ENCODE measurements at places on chromosomes 12 and 14.

DNA sequence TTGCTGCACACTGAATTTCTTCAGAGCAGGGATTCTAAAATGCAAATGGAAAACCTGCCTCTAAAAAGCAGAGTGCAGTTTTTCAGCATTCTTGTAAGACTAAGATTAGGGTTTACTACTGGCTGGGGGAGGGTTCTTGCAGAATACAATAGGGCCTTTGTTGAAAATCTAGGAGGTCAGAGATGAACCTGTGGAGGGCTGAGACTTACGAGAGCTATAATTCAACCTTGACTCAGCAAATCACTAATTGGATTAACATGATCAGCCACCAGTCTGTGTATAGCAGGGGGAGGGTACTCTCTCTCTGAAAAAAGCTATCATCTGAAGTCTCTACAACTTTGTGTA, 92.6 kb upstream of the HIF1A start:
- no peak for DNase-seq

DNA sequence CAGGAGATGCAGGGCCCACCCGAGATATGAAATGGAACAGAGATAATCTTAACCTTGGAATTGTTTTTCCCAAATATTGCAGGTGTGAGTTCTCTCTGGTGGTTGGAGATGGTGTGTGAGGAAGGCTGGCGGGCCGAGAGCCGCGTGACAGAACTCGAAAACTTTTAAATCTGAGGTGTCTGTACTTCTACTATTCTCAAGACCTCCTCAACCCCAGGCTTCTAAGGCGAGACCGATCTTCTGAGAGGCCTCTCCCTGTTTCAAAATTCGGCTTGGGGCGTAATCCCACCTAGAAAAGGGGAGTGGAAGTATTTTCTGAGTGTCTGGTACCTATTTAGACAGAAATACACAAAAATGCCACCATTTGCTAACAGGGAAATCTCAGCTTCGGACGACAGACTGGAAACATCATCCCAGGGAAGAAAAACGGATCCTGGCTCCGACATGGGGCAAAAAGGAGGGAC, 611 bp downstream of the SARNP start:
- DNase-seq, result no peak

- DNase-seq, result no peak
Observed at GRCh38 chr14:81517798-81518398, 15.8 kb downstream of the SEL1L start.

- no peak for DNase-seq
Observed at GRCh38 chr14:103453791-103454190, 68.6 kb downstream of the MARK3 start.

GRCh38 chr12:108589028-108589839, 8.7 kb downstream of the TMEM119 start:
- DNase-seq, result no peak

- DNase-seq, result no peak
Observed at GRCh38 chr12:120687578-120688289, 785 bp downstream of the MLEC start.

- DNase-seq, result no peak
Observed at GRCh38 chr12:116037941-116038837, 239.3 kb downstream of the MED13L start.

- no peak for DNase-seq
Observed at GRCh38 chr14:22849212-22849819, 12.9 kb downstream of the MMP14 start.

GRCh38 chr12:24489939-24490338, 459.0 kb downstream of the BCAT1 start:
- DNase-seq, result no peak

- no peak for DNase-seq
Observed at GRCh38 chr12:121858662-121859572, at the start of gene HPD. Gene HPD (minus strand): TSS chr12:121858859. CDS start chr12:121858823, 36 bp downstream.

DNA sequence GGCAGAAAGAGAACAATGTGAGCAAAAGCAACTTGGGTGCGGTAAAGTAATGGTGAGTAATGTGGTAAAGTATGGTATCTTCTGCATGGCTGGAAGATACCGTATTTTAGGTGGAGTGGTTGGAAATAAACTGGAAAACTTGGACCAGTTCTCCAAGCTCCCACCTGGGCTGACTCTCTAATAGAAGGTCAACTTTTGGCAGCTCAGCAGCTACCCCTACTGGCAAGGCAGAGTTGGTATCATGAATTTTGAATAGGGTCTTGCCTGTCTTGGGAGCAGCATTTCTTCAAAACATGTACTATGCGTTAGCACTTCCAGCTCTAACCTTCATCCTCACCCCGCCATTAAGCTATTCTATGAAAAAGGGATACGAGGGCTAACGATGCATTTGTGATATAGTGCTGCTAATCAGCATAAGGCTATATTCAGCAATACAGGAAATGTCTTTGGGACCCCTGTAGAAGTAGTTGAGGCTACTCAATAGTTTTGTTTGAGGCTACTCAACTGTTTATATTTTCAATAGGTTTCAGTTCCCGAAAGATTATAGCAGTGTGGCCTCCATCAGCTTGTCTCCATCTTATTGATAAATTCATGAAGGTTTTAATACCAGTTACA, 276.3 kb upstream of the FAR2 start:
- DNase-seq, result no peak

GRCh38 chr14:81122326-81122725, 98.4 kb downstream of the GTF2A1 start:
- no peak for DNase-seq

DNA sequence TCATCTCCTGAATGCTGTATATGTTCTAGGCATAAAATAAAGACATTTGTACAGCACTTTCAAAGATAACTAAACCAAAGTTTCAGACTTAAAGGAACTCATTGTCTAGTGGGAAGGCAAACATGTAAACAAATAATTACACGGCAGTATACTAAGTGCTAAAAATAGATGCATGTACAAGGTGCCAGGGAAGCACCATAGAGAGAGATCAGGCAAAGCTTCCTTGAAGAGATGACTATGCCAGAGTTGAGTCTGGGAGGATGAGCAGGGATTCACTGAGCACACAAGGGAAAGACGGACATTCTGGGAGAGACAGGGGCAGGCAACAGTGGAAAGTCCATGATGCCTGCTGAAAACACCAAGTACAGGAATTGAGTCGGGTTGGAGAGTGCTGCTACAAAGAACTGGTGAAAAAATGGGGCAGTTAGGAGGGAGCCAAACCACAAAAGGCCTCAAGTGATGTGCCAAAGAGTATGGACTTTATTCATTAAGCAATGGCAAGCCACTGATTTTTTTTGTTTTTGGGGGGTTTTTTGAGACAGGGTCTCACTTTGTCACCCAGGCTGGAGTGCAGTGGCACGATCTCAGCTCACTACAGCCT, 26.8 kb downstream of the ANKS1B start:
- no peak for DNase-seq

DNA sequence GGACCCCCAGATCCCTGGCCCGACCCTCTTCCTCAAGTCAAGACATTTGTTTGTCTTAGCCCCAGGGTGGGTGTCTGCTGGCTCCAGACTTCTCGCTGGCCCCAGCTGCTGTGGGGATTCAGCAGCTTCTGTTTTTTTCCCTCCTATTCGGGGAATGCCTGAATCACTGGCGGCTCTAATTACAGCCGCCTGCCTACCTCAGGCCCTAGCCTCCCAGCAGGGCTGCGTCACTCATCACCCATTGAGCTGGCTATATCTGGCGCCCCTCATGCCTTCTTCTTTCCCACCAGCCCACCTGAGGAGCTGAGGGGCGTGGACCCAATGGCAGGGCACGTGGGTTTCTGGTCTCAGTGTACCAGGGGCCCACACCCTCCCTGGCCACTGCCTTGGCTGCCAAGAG, 10.1 kb downstream of the KRT80 start:
- DNase-seq, result no peak

DNA sequence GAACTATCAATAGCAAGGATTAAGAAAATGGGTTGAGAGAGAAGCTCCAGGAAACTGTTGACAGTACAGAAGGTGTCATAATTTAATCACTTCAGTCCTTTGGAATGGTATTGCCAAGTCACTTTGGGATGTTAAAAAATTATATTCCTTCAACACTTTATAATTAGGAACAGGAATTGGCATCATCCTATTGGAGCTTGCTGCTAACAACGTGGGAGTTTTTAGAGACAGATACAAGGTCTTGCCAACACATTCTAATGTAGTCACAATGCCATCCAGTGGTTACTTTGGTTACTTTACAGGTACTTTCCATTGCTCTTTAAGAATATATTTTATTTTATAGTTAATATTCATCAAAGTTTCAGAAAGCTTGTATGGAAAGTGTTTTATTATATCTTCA, 310.1 kb downstream of the SYT1 start:
- no peak for DNase-seq

GRCh38 chr14:22900081-22900799, 17.2 kb downstream of the REM2 start:
- DNase-seq, result no peak

GRCh38 chr12:111440631-111441030, 34.9 kb downstream of the SH2B3 start:
- DNase-seq, result no peak

DNA sequence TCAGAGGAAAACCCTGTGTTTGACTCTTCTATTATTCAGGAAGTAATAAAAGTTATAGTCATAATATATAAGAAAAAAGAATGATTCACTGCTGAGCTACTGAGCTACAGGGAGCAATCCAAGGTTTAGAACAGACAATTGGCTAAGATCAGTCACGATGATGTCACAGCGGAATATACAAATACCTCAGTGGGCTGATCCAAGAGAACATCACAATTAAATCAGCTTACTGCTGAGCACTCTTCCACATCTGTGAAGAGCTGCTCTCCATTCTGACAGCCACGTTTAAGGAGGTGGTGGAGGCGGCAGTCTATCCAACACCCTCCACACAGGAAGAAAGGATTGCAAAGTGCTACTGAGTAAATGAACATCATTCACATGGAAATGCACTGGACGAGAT, 271.0 kb downstream of the APAF1 start:
- DNase-seq, result no peak

- DNase-seq, result no peak
Observed at GRCh38 chr12:93563807-93564538, 8.5 kb upstream of the SOCS2 start.

DNA sequence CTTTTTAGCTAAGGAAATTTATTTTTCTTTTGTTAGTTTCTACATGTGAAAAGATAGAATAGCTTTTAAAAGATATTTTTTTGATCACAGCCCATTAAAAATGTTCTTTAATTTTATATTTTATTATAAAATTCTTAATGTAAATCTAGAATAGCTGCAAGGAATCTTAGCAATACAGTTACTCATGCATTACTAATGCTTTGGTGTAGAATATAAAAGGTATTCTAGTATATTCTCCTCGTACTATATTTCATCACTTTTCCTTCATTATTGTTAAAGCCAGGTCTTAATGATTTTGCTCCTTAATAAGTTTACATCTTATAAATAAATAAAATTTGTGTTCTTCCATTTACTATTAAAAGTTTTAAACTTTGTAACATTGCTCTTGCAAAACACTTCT, 82.6 kb downstream of the MNAT1 start:
- no peak for DNase-seq

- DNase-seq, result peak; percentile 26
Observed at GRCh38 chr14:69354383-69355153, 43.5 kb downstream of the ERH start.

GRCh38 chr14:66288511-66288910, 197.7 kb upstream of the CCDC196 start:
- no peak for DNase-seq

DNA sequence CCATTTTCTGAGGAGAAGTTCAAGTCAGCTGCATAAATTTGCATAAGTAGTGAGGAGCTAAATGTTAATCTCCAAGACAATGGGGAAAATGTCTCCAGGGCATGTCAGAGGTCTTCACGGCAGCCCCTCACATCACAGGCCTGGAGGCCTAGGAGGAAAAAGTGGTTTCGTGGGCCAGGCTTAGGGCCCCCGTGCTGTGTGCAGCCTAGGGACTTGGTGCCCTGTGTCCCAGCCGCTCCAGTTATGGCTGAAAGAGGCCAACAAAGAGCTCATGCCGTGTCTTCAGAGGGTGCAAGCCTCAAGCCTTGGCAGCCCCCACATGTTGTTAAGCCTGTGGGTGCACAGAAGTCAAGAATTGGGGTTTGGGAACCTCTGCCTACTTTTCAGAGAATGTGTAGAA, 41.9 kb upstream of the RD3L start:
- no peak for DNase-seq

DNA sequence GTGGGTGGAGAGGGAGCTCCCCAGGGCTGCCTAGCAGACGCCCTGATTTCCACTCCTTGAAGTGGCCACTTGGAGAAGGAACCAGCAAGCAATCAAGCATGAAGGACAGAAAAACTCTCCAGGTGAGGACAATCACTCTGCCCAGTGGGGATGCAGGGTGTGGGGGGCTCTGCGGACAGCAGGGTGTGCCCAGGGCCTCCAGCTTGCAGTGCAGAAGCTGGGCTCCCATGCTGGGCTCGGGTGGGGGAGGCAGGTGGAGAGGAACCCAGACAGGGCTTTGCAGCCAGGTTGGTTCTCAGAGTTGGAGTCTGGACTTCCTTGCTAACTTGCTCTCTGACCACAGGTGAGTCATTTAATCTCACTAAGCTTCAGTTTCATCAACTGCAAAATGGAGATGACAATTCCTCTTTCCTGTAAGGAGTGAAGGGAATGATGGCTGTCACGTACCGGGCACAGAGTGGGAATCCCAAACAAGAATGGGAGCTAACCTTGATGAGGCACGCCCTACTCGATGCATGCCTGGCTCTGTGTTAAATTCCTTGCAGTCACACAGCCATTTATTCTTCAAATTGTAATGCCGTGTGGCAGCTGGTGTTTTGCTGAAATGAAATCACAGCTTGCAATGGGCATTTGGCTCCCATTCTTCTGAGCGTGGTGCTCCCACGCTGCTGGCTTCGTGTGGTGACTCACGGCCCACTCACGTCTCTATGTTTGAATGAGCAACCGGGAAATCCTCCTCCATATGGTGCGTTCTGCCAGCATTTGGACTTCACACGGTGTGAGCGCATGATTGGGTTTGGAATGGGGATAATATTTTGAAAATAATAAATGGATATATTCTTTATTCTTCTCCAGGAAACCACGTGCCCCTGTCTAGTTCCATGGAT, 75.2 kb downstream of the PRIMA1 start:
- no peak for DNase-seq

DNA sequence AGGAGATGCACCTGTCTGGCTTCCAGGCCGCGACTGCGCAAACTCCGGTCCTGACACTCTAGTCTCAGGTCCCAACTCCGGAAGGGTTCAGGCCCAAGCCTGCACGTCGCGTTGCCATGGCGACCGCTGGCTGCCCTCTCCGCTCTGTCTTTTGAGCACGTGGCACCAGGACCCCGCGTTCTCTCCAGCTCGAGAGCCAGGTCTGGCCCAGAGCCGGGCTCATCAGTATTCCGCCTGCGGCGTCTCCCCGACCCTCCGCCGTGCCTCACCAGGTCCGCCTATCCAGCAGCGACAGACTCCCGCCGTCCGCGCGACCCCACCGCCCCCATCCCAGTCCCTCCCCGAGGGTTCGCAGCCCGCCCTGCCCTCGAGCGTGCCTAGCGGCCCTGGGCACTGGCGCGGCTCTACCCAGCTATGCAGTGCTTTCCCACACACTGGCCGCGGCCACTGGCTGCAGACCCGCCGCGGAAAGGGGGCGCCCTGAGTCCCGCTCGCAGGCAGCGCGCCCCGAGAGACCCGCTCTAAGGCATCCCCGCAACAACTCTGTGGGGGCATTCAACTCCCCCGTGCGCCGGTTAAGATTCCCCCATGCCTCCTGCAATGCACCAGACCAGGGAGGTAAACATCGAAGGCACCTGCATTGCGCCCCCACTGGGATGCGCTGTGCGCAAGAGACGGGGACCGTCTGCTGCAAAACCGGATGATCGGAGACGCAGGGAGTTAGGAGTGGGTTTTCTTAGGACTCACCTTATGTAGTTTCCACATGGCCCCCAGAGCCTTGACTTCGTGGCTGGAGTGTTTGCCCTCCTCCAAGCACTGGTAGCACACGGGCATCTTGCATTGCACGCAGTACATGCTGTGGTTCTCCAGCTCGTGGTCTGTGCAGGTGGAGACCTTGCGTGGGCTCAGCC, 1.3 kb downstream of the TRIM9 start:
- DNase-seq, result no peak

Data from activated T-helper 1 cell treated with Interleukin-2 at 50 U/mL for 16 hours (primary cell).